ENCODE measurements at places on chromosomes 7 and 10.

GRCh38 chr10:102850025-102850518 lies 4.0 kb upstream of the BORCS7 start:
- DNase-seq, result no peak

GRCh38 chr7:124679586-124680225 lies 85.9 kb downstream of the GPR37 start:
- no peak for DNase-seq

DNA sequence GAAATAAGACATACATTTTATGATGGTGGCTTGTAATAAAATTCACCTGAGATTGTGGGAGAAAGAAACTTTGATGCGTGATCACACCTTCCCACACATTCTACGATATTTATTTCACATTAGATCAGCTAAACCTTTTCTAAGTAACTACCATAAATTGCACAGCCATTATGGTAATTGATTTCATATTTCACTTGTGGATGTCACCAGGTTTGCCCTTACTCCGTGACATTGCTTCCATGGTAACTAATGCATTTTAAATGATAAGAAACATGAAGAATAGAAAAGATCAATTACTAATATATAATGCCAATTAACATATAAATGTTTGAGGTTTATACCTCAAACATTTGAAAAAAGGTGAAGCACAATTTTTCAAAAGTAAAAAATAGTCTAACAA lies 35.8 kb upstream of the SMIM30 start:
- no peak for DNase-seq

DNA sequence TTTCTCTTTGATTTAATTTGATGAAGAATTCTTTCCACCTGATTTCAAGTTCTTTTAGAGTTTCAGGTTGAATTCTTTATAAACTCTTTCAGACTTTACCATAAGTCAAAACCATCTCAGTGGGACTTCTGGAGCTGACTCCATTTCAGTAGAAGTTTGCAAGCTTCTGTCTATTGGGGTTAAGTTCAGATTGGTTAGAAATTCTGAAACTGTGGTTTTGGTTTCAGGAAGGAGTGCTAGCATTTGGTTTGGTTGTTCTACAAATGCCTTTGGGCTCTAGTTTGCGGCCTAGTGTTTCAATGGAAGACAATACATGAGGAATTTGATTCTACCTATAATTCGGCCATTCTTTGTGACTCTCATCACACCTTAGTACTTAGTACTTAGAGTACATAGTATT lies 176.8 kb upstream of the RHOBTB1 start:
- DNase-seq, result peak; percentile 9

GRCh38 chr10:12417331-12417730 lies 68.0 kb downstream of the CAMK1D start:
- no peak for DNase-seq

- DNase-seq, result no peak
Observed at GRCh38 chr7:142384493-142384922, 126.7 kb upstream of the PRSS58 start.

- peak; percentile 27 for DNase-seq
Observed at GRCh38 chr7:128166603-128167041, 74.5 kb upstream of the LEP start.

GRCh38 chr7:36986511-36986933 lies 262.2 kb upstream of the AOAH start:
- DNase-seq, result no peak

GRCh38 chr10:8636371-8636770 lies 581.9 kb downstream of the GATA3 start:
- no peak for DNase-seq

DNA sequence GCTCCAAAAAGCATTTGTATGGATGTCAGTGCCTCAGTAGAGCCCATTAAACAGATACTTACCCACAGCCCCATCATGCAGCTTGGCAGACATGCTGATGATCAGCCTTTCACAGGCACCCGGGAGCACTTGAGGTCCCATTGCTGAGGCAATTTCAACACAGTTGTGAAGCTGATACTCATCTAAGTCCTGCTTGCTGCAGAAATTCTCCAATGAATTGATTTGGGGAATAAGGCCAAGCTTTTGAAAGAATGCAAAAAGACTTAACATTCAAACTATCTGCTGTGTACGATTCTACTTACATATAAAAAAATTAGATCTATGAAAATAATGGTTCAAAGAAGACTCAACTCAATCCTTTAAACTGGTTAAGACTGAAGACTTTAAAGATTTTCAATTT lies 60.5 kb downstream of the LAMB4 start:
- DNase-seq, result no peak

DNA sequence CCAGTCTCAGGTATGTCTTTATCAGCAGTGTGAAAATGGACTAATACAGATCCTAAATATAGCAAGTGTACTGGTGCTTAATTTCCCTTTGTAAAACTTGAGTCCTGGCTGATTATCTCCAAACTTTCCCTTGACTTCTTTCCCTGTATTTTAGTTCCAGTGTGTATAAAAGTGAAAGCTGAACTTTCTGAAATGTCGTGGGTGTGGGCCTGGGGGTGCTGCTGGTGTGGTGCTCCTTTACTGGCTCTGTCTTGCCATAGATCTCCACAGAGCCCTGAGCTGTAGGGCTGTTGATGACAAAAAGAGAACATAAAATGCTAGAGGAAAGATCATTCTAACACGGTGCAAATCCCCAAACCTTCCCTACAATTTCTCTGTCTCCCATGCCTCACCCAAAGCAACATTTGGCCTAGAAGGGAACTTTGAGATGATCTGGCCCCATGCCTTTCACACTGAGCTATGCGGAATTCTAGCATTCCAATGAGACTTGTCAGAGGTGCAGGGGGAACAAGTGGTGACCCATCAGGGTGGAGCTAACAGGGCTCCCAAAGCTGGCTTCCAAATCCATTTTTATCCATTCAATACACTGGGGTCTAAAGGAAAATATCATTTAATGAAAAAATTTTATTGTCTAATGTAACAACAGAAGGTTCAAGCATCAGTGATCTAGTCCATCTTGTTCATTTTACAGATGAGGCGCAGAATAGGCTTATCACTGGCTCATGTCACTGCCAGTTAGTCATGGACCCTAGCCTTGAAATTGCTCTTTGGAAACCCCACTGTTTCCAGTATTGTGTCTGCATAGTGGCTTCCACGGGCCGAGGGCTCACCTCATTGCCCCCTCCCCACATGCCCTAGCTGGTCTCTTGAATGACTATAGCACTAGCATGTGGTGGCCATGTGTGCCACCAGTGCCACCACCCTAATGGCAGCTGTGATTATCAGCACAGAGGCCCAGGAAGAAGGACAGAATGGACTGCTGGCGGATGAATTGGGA lies 1000.9 kb downstream of the LRMDA start:
- DNase-seq, result no peak

DNA sequence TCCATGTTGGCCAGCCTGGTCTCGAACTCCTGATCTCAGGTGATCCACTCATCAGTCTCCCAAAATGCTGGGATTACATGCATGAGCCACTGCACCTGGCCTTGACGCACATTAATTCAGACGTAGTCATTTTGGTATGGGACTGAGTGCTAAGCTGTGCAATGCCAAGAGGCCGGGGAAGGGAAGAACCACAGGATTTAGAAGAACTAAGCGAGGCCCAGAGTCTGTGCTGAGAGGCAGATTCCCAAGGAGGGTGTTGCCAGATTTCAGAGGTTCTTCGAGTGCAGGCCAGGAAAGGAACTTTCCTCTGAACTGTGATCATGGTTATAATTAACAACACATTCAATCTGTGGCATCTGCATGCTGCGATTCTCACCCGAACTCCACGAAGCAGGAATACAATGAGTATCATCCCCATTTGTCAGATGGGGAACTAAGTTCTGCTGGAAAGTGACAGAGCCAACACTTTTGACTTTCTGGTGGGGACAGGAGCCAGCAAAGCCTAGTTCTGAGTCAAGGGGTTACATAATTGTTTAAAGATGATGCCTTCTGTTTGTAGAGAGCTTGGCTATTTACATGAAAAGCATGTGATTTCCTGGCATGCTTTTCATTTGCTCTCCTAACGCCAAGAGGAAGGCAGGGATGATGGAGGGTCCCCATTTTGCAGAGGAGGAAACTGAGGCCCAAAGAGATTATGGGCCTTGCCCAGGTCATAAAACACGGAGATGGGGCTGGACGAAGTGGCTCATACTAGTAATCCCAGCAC lies 6.2 kb upstream of the ZAN start:
- DNase-seq, result no peak

DNA sequence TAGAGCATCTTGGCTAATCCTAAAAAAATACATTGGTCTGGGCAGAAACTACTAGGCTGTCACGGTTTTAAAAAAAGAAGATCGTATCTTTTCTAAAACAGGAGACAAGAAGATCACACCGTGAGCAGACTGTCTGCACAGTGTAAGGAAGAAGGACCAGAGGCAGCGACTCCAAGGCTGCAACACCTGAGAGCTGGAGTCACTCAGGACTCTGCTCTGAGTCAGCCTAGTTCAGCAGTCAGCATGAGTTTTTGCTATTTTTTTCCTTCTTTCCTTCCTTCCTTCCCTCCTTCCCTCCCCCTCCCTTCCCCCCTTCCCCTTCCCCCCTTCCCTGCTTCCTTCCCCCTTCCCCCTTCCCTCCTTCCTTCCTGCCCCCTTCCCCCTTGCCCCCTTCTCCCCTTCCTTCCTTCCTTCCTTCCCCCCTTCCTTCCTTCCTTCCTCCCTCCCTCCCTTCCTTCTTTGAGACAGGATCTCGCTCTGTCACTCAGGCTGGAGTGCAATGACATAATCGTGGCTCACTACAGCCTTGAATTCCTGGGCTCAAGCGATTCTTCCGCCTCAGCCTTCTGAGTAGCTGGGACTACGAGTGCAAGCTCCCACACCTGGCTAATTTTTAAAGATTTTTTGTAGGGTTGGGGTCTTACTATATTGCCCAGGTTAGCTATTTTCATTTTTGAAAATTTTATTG lies 24.4 kb downstream of the BAG3 start:
- no peak for DNase-seq

- no peak for DNase-seq
Observed at GRCh38 chr10:129548600-129548999, 81.6 kb downstream of the MGMT start.

DNA sequence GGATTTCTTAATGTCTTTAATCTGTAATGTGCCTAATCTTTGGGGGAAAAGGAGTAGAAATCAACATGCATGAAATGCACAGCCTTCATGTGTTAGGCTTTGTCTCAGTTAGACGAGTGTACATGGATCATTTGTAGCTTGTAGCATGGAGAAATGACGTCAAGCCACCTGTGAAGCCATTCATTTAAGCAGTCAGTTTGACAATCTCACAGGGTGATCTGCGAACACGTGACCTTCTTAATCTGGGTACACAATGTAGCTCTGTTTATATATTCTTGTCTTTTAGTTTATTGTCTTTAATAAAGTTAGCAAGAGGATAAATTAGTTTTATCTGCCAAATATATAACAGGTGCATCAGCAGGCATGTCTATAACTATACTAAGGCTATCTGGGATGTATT lies 351.9 kb upstream of the LRGUK start:
- no peak for DNase-seq

DNA sequence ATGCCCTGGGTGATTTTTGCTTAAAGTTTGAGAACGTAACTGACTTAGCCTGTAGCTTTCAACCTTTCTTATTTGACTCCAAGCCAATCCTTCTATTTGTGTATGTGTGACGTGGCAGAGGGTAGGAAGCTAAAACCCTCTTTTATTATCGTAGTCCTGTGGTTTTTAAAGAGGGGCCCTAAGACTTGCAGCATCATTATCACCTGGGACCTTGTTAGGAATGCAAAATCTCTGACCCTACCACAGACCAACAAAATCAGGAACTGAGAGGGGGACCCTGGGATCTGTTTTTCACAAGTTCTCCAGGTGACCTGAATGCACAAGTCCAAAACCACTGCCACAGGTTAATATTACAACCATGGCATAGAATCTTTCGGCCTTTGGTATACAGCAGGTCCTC lies 80.1 kb downstream of the OSBPL3 start:
- DNase-seq, result peak; percentile 26

DNA sequence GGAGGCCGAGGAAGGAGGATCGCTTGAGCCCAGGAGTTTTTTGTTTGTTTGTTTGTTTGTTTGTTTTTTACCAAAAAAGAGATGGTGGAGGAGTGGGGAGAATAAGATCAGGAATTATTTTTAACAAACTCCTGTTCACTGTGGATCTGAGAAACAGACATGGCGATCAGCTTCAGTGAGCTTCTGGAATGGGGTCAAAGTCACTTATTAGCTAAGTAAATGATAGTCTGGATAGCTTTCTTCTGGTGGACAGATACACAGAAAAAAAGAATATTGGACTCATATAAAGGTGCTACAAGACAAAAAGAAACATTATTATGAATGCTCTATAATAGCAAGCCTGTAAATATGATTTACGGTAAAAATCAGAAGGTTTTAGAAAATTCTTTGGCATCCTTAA lies 85.1 kb downstream of the POU6F2 start:
- no peak for DNase-seq

DNA sequence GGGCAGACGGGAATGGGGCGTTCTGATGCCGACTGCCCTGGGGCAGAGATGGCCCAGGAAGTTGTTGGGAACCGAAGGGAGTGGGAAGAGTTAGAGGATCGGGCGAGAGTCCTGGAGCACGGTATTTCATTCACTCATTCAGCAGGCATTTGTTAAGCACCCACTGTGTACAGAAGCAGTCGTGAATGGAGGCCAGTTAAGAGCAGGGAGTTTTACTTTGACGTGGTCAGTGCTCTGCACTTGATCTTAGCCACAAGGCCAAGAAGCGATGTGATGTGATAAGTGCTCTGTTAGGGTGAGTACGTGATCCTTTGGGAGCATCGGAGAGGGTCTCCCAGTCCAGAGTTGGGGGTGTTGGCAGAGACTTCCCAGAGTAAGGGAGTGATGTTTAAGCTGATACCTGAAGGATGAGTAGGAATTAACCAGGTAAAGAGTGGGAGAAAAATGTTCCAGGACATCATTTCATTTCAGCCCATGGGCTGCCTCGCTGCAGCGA lies 890 bp downstream of the ZFYVE27 start:
- DNase-seq, result peak; percentile 40

DNA sequence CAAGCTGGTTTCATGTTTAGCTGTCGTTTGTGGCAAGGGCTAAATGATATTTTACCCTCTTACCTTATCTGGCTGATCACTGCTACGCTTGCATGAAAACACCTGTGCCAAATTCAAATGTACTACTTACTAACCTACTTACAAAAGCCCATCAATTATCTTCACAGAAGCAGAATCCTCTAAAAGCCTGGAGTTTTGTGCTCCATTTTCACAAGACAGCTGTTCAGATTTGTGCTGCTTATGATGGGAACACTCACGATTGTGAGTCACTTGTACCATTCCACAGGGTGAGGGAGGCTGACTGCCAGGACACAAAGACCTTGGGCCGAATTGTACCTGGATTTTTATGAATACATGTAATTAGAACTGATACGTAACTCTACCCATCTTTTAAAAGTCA lies 245.0 kb upstream of the NPY start:
- no peak for DNase-seq

DNA sequence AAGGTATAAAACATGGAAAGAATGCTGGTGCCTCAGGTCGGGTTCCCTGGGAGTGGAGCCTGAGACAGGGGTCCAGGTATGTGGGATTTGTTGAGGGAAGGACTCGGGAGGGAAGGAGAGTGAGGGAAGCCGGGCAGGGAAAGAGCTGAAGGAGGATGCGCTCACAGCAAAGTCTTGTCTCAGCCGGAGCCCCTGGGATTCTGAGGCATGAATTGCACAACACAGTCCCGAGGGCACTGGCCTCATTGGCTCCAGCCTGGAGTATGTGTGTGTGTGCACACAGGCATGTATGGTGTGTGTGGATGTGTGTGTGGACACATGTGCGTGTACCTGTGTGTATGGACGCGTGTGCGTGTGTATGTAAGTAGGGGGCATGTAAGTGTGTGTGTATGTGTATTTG lies 87.4 kb downstream of the WDFY4 start:
- no peak for DNase-seq

GRCh38 chr7:71470326-71470725 lies 338.4 kb downstream of the GALNT17 start:
- no peak for DNase-seq

Measured in GM10248 (cell line).